Stimulated activated CD4-positive, alpha-beta T cell treated with anti-CD3 and anti-CD28 coated beads, Interleukin-4, amount 100 ng/mL, for 1 hour (primary cell): ENCODE measurements at places on chromosomes 2 and 18.

DNA sequence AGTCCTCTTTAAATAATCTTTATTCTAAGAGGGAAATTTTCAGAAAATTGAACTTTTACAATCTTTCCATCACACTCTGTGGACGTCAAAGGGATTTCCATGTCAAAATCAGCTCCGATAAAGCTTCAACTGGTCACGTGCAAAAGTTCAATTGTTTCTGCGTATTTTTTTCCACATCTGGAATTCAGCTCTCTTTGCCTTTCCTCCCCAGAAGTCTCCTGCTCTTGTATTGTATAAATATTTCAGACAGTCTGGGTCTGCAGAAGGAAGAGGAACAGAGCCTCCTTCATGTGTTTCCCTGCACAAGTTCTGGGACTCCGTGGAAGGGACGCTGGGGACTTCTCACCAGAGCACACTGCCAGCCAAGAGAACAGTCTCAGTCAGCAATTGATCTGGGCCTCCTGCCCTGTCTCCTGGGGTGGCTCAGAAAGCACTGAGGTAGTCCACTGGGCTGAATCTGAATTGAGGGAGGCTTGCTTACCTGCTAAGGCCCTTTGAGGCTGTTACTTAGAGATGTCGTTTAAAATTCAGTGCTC is 251.5 kb downstream of the TFCP2L1 start:
- DNase-seq, result no peak

GRCh38 chr2:50953021-50953420 is 78.9 kb downstream of the NRXN1 start:
- DNase-seq, result no peak

DNA sequence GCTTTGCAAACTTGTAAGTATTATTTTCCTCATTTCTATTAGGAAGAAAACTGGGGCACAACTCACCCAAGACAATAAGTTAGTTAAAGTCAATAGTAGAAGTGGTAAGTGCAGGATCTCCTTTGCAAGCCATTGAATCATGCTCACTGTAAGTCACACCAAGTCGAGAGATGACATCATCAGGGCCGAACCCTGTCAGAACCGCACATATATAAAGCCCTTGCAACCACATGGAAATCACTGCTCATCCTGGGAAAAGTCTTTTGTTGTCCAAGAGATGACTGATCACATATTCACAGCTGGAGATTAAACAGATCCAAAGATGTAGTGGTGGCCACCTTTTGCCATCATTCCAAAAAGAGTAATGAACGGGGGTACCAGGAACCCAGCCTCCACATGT is 484.8 kb upstream of the ID2 start:
- DNase-seq, result no peak

DNA sequence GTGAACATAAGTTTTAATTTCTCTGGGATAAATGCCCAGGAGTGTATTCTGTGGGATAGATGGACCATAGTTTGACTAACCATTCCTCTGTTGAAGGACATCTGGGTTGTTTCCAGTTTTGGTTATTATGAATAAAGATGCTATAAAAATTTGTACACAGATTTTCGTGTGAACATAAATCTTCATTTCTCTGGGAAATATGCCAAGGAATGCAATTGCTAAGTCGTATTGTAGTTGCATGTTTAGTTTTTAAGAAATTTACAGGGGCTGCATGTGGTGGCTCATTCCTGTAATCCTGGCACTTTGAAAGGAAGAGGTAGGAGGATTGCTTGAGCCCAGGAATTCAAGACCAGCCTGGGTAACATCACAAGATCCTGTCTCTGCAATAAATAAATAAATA is 6.9 kb upstream of the SLC11A1 start:
- DNase-seq, result no peak

DNA sequence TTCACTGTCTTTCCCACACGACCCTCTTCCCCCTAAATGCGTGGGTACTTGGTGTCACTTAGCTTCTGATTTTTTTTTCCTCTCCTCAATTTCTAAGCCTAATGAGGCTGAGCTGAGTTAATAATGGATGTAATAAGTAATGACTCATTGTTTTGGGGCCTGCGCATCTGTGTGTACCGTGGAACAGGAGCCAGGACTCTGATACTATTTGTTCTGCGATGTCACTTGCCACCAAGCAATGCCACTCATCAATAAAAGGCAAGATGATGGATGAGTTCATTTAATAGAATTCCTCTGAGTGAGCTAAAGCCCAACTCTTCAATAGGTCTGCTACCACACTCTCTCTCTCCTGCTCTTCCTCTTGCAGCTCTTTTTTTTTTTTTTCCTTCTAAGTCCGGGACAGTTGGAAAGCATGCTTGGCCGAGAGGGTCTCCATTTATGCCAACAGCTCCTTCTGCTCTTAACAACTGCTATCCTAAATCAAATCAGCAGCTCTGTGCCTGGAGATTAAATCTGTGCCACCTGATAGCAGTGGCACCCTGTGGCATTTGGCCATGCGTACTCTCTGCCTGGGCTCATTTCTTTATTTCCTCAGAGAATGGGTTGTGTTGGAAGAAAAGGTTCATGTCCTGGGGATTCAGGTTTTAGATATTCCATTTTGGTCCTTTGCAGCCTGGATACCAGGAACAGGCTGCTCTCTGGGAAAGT is 1284.2 kb upstream of the PIK3C3 start:
- DNase-seq, result no peak

DNA sequence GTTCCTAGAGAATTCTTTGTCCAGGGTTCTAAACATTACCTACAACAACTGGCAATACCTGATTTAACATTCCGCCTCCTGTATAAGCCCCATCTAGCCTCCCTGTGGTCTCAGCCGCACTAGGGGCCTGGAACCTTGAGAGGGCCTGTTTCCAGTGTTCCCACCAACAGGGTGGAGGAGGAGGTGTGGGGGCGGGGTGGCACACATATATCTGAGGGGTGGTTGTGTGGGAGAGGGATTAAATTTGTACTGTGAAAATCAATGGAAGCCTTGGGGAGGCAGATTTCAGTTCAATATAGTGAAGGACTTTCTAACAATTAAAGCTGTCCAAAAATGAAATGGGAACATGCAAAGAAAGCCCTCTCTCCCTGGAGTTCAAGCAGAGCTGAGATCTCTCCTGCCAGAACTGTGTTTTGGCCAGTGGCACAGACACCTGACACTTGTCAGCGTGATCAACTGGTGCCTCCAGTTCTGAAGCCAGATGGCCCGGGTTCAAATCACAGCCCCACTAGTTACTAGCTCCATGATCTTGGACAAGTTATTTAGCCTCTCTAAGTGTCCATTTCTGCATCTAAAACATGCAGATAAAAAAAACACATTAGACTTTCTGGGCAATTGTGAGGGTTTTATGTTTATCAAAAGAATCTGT is 17.0 kb upstream of the FZD7 start:
- DNase-seq, result no peak

- no peak for DNase-seq
Measured at GRCh38 chr2:86243272-86243671, 44.0 kb downstream of the MRPL35 start.

DNA sequence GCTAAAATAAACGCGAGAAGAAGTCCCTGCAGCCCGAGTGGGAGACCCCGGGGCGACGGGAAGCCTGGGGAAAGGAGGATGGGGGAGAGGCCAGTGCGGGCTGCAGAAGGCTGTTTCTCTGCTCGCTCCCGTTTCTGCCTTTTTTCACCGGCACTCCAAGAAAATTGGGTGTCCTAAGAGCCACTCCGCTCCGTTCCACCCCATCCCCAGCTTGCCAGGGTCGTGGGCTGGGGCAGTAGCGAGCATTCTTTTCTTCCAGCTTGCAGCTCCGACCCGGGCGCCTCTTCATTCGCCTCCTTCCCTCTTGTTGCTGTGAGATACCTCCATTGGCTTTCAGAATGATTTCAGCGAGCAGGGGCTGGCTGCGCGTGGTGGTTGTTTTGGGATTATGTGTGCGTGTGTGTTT is 1.1 kb downstream of the HOXD3 start:
- no peak for DNase-seq

GRCh38 chr2:24658531-24659202 is 134.5 kb downstream of the PTRHD1 start:
- DNase-seq, result no peak

DNA sequence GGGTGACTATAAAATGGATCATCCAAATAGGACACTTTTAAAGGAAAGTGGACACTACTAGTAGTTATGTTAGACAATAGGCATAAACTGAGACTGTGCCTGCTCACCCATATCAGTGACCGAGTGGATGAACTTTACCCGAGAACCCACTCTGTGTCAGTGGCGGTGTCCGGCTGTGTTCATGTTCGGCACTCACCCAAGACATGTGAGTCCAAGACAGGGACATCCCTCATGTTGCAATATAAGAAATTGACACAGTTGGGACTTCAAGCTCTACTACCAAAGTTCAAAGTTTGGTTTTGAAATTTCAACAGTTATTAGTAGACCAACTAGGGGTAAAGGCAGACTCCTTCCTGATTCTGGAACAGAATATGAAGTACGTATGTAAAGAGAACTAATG is 326.3 kb upstream of the TNP1 start:
- no peak for DNase-seq
